CD4-positive, alpha-beta T cell treated with Interleukin-17A for 1 hour (primary cell): ENCODE measurements at places on chromosomes 2 and 18.

- no peak for DNase-seq
Observed at GRCh38 chr2:105847056-105847455, 102.3 kb downstream of the NCK2 start.

DNA sequence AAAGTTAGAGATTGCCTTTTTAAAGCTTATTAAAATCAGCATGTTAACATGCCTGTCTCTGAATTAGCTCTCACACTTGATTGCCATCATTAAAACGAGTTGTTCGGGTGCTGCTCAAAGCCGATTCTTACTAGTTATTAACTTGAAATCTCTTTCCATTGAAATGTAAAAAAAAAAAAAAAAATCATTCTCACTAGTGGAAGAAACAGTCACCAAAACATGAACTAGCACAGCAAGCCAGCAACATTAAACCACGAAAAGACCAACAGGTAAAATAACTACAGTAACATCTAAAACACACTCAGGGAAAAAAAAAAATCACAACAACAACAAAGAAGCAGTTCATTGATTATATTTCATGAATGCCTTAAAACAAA, 264.5 kb downstream of the MEIS1 start:
- DNase-seq = no peak

DNA sequence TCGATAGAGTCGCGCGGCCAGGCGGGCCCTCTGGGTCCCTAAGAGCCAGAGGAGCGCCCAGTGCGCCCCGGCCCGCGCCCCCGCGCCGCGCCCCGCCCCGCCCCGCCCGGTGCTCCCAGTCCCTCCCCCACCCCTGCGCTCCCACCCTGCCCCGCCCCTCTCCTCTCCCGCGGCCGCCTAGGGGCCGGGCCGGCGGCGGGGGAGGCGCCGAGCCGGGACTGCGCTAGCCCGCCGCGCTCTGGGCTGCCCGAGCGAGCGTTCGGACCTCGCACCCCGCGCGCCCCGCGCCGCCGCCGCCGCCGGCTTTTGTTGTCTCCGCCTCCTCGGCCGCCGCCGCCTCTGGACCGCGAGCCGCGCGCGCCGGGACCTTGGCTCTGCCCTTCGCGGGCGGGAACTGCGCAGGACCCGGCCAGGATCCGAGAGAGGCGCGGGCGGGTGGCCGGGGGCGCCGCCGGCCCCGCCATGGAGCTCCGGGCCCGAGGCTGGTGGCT, at the start of gene GPC1:
GPC1 (plus strand) TSS at position 207 of the 491 bp plus-strand sequence; CDS start at position 463, 256 bp downstream.
- peak; percentile 59 for DNase-seq

DNA sequence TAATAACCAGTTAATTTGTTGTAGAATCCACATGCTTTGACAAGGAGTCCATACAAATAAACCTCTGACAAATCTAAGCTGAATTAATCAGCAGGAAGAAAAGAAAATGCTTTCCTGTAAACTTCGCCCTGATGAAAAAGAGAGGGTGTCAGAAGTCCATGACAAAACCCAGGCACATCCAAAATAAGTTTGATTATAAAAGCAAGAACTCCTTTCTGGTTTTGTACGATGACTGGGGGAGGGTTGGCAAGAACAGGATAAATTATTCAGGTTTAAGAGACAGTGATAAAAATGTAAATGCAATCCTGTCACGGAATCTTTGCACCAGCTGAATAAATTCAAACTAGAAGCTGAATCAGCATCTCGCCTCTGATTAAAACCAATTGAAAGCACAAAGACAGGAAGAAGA, 469.2 kb upstream of the TNP1 start:
- no peak for DNase-seq
